ENCODE measurements at places on chromosomes 2 and 18.

- no peak overlapping the region for H3K27ac ChIP-seq
- H3K4me1 ChIP-seq: peaks cover 8% of the 10 kb centered on the region
- H3K27me3 ChIP-seq: peaks cover 3% of the 10 kb centered on the region
Observed at GRCh38 chr2:203626952-203627681, 79.3 kb upstream of the CD28 start.

- no peak for DNase-seq
- H3K27ac ChIP-seq: peak overlapping the region; percentile 23
- no peak overlapping the region for H3K4me3 ChIP-seq
- H3K4me1 ChIP-seq: peaks cover 16% of the 10 kb centered on the region
Observed at GRCh38 chr2:190947711-190948251, 66.2 kb downstream of the STAT1 start.

DNA sequence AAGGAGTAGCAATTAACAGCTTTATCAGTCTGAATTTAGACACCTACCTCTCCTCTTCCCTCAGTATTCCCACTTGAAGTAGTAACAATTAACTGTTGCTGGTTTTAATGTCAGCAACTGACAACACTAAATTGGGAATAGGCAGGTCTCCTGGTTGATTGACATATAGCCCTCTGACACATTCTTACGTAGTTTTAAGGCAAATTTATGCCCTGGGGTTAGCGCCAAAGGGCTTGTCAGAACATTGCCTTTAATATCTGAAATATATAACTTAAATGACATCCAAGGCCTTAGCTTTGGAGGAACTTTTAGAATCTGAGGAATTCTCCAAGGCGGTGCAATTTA, 7.4 kb downstream of the ASXL3 start:
- no peak overlapping the region for H3K27ac ChIP-seq
- H3K27me3 ChIP-seq: peaks cover 3% of the 10 kb centered on the region
- no peak for DNase-seq
- H3K36me3 ChIP-seq: no peaks in the 10 kb centered on the region

GRCh38 chr2:178829299-178829960, 22.2 kb upstream of the TTN start:
- no peaks in the 10 kb centered on the region for H3K36me3 ChIP-seq
- H3K27me3 ChIP-seq: no peaks in the 10 kb centered on the region
- H3K4me1 ChIP-seq: peaks cover 4% of the 10 kb centered on the region
- no peak for DNase-seq

DNA sequence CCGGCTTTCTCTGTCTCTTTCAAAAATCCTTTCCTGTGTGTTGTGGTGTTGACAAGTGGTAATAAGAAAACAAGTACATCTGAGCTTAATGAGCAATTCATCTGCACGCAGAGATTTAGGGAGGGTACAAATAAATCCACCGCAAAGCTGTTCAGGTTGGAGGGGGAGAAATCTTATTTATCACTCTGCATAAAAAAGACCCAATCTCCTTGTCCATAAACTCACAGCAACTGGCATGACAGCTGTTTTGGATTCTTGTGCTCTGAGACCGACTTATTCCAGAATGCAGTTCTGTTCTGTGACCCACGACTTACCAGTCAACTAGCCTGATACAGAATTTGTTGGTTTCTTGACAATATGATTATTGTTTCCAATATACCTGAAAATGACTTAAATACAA, 380.1 kb downstream of the SOX11 start:
- H3K4me1 ChIP-seq: no peaks in the 10 kb centered on the region
- DNase-seq: no peak
- H3K4me3 ChIP-seq: no peak overlapping the region
- no peaks in the 10 kb centered on the region for H3K27me3 ChIP-seq

DNA sequence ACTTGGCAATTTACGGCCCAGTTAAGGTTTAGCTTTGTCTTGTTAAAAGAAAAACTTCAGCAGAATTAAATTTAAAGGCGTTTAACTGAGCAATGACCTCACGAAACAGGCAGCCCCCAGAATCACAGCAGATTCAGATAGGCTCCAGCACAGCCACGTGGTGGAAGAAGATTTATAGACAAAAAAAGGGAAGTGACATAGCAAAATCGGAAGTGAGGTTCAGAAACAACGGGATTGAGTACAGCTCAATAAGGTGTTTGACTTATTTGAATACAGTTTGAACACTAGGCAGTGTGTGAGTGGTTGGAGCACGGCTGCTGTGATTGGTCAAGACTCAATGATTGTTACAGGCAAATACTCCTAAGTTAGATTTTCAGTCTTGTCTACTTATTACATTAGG, 79.8 kb downstream of the MOGAT1 start:
- no peak overlapping the region for H3K4me3 ChIP-seq
- H3K27me3 ChIP-seq: peaks cover 2% of the 10 kb centered on the region
- DNase-seq: no peak
- peaks cover 39% of the 10 kb centered on the region for H3K4me1 ChIP-seq
- no peak overlapping the region for H3K27ac ChIP-seq

DNA sequence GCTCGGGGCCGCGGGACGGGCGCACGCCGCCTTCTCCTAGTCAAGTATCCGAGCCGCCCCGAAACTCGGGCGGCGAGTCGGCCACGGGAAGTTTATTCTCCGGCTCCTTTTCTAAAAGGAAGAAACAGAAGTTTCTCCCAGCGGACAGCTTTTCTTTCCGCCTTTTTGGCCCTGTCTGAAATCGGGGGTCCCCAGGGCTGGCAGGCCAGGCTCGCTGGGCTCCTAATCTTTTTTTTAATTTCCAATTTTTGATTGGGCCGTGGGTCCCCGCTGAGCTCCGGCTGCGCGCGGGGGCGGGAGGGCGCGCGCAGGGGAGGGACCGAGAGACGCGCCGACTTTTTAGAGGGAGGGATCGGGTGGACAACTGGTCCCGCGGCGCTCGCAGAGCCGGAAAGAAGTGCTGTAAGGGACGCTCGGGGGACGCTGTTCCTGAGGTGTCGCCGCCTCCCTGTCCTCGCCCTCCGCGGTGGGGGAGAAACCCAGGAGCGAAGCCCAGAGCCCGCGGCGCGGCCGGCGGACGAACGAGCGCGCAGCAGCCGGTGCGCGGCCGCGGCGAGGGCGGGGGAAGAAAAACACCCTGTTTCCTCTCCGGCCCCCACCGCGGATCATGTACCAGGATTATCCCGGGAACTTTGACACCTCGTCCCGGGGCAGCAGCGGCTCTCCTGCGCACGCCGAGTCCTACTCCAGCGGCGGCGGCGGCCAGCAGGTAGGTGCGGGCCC, 617 bp downstream of the FOSL2 start:
- H3K27me3 ChIP-seq: no peaks in the 10 kb centered on the region
- DNase-seq: peak; percentile 59
- H3K4me3 ChIP-seq: no peak overlapping the region
- H3K36me3 ChIP-seq: peaks cover 16% of the 10 kb centered on the region

Data from activated T-helper 2 cell treated with anti-CD3 and anti-CD28 coated beads, Interferon-gamma antibody, Interleukin-2, Interleukin-4, amounts not matched to agents 10 μg/mL and 5 μg/mL and 100 μg/mL, durations not matched to agents 14 hours and 24 hours and 36 hours (primary cell).